ENCODE measurements at places on chromosomes 11 and 22.

GRCh38 chr22:38564669-38565068, 5.3 kb downstream of the DMC1 start:
- no peak for DNase-seq

DNA sequence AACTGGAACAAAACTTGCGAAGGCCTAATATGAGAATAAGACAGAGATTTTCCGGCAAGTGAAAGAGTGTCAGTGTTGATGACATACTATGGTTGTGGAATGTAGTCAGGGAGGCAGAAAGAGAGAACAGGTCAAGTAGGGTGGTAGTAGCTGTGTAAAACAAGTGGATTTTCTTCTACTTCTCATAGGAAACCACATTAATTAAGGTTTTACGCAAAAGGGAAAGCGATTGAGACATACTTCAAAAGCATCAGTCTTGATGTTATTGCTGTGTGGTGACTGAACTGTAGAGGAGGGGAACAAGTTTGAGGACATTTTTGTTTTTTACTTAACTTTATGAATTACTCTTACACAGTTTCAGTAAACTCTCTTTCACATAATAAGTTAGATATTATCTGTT, 186.0 kb upstream of the CNTN5 start:
- DNase-seq, result no peak

GRCh38 chr11:36097219-36097650, 153.4 kb downstream of the LDLRAD3 start:
- DNase-seq, result no peak

GRCh38 chr22:36052505-36052941, 23.9 kb upstream of the RBFOX2 start:
- DNase-seq, result no peak

DNA sequence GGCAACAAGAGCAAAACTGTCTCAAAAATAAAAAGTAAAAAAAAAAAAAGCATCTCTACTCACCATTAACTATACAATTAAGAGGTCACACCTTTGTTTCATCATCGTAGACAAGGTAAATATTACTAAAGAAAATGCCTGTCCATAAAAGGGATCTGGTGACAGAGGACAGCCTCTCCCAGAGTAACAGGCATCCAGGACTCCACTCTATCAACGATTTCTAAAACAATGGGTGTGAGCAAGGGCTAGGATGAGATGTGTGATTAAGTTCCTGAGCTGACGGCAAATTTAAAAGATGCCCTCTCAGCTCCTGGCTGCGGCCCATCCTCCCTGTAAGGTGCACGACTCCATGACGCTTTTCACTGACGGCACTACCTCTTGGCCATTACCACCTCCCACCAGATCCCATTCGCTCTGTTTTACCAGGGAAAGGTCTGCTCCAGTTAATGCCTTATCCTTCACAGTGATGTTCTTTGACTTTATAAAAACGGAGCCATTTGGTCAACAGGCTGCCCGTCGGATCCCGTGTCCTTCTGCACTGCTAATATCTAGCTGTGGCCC, 2.3 kb upstream of the TMEM45B start:
- DNase-seq, result no peak

- no peak for DNase-seq
Measured at GRCh38 chr11:93166194-93166593, 31.6 kb downstream of the SLC36A4 start.

DNA sequence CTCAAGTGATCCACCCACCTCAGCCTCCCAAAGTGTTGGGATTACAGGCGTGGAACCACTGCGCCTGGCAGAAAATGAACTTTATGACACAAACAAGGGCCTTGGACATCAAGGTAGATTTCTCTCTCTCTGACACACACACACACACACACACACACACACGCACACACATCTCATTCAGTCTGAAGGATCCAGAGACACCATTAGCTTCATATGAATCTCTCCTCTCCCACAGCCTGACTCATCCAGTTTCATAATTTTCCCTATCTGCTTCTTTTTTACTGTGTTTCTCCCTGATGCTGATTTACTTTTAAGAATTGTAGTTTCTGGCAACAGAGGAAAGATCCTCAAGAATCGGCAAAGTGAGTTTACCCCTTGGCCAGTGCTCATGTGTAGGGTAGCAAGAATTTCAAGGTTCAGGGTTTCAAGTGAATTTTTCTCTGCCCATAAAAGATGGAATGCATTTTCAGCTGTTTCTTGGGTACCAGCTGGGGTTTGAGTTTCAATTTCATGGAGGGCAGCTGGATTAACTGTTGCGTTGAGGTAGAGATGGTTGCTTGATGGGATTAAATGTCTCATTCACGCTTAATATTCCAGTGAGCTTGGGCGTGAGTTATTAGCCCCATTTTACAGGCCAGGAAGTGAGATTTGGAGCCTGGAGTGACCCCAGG, 3.5 kb downstream of the MYO18B start:
- no peak for DNase-seq

DNA sequence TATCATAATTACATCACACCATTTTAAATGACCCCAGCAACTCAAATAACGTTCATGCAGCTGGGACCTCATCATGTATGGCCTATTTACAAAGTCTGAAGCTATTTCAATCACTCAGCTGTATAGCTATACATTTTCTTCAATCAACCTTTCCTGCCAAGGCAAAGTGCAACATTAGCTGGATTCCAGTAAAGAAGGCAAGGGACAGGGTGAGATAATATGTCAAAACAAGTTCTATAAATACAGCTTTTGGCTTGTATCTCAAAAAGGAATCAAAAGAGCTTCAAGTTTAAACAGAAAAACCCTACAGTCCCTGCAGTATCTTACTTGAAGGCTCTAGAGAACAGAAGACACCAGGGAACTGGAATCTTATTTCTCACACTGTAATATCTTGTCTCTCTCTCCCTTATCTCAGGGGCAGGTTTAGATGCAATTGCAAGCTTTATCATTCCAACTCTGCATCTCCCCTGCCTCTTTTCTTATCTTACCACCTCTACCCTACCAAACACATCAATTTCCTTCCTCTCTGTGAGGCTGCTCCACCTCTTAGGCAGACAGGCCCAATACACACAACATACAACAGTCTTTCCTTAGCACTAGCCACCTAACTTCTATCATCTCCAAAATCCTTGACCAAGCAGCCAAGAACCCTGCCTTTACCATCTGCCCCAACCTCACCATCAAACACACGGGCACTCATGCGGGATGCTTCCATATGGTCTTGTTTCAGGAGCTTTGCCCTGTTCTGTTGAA, 34.5 kb downstream of the CELF1 start:
- DNase-seq, result no peak
